Activated CD4-positive, alpha-beta memory T cell treated with anti-CD3 and anti-CD28 coated beads for 36 hours (primary cell): ENCODE measurements at places on chromosomes 4 and X. TPM values are rescaled to one million over a fixed set of nuclear protein-coding genes. Genes with fewer than 3 reads are reported as not detected.

DNA sequence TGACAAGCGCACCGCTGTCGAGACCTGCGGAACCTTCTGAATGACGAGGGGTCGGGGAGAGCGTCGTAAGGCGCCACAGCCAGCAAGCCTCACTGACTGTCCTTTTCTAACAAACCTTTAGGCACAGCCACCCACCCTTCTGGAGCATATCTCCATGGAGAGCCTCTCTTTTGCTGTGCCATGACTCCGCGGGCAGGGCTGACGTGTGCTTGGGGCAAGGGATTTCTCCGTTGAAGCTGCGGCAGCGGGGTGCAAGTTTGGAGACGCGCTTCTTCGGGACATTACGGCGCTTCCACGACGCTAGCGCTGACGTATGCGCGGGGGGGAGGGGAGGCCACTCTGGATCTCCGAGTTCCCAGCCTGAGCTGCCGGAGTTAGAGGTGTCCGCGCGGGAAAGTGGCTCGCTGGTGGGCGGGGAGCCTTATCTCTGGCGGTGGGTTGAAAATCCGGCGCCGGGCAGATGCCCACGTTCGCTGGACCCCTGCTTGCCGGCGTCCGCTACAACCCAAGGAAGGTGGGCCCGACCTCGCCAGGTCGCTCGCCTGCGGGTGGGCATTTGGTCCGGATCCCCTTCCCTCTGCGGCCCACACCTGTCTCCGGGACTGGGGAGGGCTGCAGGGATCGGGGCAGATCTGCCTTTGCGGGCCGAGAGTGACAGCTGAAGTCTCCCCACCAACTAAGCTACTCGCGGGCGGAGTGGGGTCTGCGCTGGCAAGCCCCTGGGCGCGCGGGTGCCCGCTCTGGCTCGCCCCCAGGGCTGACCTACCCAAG lies 543 bp upstream of the SLC10A7 start:
- peak; percentile 88 for DNase-seq

DNA sequence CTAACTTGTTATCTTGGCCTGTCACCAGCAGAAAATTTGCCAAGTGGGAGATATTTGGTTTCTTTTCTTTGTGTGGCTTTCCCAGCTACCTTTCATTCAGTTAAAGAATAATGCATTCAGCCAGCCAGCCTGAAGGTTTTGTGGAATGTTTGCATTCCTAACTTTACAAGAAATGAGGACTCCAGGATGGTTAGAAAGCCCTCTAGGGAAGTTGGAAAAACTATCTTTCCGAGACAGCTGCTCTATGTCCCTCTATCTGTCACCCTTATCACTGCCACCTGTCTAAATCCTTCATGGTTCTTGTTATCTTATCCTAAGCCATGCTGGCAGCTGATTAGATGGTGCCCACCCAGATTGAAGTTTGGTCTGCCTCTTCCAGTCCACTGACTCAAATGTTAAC lies 384.2 kb downstream of the SH3BGRL start:
- no peak for DNase-seq

DNA sequence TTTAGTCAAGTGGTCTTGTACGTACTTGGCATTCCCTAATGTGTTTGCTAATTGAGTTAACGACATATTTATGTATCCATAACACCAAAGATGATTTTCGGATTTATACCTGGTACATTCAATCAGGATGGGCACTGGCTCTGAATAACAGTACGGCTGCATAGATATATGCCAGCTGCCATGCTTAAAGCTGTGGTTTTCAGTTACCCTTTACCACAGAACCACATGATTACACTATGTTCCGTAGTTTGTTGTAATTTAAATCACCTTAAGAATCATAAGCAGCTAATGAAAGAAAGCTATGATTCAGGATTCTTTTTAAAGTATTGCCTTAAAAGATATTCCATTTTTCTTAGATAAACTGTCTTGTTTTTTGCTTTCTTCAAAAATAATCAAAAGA lies 53.6 kb downstream of the FIP1L1 start:
- no peak for DNase-seq

Gene SATL1
- total RNA-seq, result not detected

- no peak for DNase-seq
Measured at GRCh38 chr4:11842620-11843263, 414.0 kb upstream of the HS3ST1 start.

DNA sequence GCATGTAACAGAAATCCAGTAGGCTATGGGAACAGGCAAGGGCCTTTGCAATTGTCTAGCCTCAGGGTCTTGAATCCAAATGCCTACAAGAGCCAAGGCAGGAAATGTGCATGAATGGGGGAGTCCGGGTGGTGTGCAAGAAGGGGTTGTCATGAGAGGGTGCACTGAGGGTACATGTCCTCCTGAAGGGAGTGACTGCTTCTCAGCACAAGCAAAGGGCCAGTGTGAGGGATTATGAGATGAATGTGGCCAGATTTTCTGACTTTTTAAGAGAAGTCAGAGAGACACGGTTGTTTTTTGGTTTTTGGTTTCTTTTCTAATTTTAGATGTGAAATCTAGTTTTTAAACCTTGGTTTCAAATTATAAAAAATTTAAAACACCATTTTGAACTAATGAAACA lies 76.5 kb upstream of the LSM6 start:
- DNase-seq, result no peak

Gene NAP1L2
- 3.1 TPM for total RNA-seq

Gene CDS1
- 0.17 TPM for total RNA-seq

Gene CYLC1
- not detected for total RNA-seq

DNA sequence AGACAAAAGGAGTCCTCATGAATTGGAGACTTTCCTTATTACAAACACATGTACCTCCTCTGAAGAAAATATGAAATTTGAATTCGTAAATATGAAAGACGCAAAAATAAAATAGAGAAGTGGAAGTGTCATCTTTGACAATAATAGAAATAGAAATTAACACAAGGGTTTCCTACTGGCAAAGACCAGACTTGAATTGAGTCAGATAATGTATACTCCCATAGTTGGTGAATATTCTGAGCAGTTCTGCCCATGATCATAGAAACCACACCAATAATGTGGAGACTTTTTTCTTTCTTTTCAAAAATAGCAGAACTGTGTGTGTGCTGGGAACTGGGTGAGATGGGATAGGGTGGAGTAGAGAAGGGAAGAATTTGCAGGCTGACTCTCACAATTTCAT lies 277.7 kb upstream of the TET2 start:
- DNase-seq, result no peak

- DNase-seq, result no peak
Measured at GRCh38 chr4:1376841-1377605, 29.2 kb downstream of the NKX1-1 start.

DNA sequence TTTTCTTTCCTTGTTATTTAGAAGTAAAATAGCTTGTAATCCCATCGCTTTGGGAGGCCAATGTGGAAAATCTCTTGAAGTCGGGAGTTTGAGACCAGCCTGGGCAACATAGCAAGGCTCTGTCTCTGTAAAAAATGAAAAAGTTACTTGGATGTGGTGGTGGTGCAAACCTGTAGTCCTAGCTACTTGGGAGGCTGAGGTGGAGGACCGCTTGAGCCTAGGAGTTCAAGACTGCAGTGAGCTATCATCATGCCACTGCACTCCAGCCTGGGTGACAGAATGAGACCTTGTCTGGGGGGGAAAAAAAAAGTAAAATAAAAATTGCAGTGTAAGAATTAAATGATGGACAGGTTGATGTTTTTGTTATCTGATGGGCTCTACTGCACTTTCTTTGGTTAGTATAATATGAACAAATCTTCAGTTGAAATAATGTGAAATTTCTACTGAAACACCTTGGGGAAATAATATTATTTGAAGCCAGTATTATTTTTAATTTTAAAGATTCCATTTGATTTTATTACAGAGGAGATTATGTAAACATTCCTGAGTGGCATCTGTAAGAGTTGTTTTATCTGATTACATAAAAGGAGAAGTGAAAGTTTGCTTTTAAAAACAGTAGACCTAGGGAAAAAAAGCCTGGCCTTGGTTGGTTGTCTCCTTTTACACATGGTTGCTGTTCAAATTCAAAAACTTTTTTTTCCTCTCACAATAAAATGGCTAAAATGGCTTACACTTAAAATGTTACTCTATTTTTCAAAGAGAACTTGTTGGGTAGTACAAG lies 10.5 kb upstream of the NDUFC1 start:
- DNase-seq, result no peak

DNA sequence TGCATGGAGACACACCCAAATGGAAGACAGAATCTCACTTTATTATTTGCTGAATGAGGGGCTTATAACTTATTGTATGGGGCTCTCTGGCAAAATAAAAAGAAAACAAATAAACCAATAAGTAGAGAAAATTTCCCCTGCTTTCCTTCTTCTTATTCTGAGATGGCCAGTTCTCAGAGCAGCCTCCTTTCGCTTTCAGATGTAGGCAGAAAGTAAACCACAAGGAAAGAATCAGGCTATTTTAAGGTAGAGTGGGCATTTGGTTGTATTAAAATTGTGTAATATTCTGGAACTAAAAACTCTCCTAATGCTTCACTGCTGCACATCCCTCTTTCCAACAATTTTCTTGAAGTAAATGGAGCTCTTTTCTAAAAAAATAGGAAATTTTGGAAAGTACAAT lies 241.8 kb downstream of the GALNTL6 start:
- no peak for DNase-seq

- no peak for DNase-seq
Measured at GRCh38 chrX:108020631-108021030, 24.2 kb upstream of the VSIG1 start.

Gene ABLIM2
- total RNA-seq, result 0.63 TPM

DNA sequence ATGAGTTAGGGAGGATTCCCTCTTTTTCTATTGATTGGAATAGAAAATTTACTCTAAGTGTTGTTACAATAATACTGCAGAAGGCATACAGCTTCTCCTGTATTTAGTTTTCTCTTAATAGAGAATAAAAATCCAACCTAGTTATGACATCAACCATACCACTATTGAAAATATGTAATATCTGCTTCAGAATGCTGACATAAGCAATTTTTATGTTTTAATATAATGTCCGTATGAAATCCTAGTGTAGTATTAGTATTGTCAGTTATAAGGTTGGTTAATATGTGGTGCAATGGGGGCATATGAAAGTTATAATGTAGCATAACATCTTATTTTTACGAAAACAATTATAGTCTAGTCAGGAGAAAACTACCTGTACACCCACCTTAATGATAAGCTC lies 68.2 kb downstream of the HEPH start:
- DNase-seq, result no peak

GRCh38 chr4:75973766-75974165 lies 17.0 kb downstream of the SDAD1 start:
- DNase-seq, result no peak

DNA sequence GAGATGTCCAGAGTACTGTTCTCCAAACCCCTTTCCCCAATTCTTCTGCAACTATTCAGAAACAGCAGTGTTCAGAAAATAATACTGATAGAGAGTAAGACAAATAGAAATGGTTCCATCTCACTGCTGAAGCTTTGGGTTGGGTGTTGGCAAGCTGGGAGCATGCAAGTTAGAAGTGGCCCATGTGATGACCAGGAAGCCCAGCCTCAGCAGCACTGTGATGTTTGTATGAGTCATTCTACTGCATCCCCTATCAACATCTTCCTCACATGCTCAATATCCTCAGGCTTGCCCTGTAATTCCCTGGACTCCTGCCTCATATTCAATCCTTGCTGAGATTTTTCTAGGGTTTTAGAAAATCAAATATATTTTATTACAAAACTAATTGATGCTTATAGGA lies 96.5 kb downstream of the CHRDL1 start:
- DNase-seq, result no peak

Gene TCEAL9
- total RNA-seq, result 2.6 TPM
